ENCODE measurements at places on chromosomes 3 and 15. TPM values are rescaled to one million over a fixed set of nuclear protein-coding genes. Genes with fewer than 3 reads are reported as not detected.

Gene ADPRH
- 8.3 TPM for total RNA-seq

DNA sequence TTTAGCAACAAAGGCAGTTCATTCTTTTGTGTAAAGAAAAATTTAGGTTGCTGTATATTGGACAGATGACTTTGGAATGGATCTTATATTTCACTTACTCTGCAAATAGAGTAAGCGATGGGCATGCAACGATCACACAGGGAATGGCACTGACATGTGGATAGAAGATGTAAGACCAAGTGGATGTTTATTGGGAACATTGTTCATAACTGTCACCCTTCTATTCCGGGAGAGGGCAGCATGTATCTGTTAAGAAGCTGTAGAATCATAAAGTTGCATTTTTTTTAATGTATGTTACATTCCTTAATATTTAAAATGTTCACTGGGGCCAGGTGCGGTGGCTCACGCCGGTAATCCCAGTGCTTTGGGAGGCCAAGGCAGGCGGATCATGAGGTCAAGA lies 41.2 kb downstream of the HPS3 start:
- no peak for DNase-seq

DNA sequence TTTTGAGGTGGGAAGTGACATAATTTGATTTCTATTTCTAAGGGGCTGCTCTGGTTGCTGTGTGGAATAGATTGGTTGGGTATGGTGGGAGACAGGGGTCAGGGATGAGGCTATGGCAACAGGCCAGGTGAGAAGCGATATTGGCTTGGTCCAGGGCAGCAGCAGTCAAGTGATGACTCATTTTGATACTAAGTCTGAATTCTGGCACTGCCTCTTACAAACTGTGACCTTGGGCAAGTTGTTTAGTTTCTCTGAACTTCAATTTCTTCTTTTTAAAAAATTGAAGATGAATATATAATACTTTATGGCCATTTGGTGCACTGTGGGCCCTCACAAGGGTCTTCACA lies 40.4 kb upstream of the CLSTN2 start:
- no peak for DNase-seq

DNA sequence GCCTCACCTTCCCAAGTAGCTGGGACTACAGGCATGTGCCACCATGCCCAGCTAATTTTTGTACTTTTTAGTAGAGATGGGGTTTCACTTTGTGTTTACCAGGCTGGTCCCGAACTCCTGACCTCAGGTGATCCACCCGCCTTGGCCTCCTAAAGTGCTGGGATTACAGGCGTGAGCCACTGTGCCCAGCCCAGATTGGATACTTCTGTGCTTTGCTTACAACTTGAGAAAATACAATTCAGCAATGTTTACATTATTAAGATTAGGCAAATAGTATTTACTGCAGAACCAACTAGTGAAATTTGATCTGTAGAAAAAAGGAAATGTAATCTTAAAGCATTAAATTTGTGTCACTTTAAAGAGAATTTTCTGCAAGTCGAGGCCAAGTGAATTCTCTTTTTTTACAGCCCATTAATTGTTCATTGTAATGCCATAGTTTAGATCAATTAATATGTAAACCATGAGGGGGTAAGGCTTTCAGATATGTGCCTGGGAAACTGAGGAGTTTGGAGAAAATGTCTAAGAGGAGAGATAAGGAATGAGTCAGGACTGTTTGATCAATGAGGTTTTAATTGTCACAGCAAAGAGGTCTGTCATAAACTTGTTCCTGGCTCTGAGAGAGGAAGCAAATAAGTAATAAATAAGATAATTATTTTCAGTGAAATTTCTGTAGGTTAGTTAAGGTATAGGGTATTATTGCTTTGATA lies 15.3 kb downstream of the PYDC2 start:
- DNase-seq: no peak

Gene GOLGA6L7
- not detected for total RNA-seq

Gene ZNF502
- total RNA-seq: 3.6 TPM

Gene PIERCE2
- 1.1 TPM for total RNA-seq

Gene TEX55
- not detected for total RNA-seq

DNA sequence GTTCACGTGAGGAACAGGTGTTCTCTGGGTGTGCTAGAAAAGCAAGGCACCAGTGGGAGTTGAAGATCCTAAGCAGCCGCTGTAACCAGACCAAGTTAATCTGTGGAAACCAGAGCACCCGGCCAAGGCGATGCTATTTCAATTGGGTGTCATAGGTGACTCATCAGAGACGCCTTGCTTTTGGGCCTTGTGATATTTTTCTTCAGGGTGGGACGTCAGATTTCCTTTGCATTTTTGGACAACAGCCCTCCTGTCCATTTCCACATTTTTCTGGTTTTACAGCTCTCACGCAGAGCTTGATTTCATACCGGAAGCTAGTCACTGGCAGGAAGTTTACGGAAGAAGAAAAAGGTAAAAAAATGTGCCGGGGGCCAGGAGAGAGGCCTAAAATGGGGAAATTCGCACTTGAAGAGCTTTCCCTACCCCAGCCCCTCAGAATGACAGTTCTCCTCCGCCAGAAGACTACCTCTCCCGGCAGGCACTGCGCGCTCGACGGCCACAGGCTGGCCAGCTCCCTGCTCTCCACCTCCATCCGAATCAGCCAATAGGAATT lies 471 bp upstream of the KBTBD8 start:
- no peak for DNase-seq

GRCh38 chr3:22045882-22046281 lies 294.9 kb upstream of the ZNF385D start:
- no peak for DNase-seq

DNA sequence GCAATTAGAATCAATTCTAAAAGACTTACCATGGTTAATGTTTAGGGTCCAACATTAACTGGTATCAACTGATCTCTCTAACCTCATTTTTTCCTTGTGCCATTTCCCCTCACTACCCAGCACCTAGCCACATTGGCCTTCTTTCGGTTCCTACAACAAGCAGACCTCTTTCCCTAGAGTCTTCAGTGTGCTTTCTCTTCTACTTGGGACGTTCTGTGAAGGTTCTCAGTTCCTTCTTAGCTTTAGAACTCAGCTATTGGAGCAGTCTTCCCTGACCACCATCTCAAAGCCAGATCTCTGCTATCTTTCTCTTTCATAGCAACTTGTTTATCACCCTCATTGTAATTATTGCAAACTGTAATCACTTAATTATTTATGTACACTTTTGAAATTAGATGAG lies 31.5 kb upstream of the MINDY4B start:
- no peak for DNase-seq

Gene TMCO5A
- total RNA-seq: not detected

DNA sequence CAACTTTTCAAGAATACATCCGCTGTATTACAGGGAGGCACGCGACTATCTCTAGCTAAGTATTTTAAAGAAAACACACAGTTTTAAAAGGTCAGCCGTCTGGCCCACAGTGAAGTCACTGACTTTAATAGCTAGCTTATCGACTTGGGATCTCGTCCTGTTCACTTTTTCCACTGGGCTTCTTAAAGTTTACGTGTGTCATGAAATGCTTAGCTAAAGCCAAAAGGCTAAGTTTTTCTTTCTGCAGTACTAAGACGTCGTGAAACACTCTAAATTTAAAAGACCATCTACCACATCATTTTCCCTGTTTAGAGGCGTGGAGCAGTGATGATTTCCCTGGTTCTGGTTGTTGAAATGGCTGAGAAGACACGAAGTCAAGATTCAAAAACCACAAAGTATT lies 27.1 kb downstream of the LRIG1 start:
- peak; percentile 63 for DNase-seq

- no peak for DNase-seq
Measured at GRCh38 chr3:123483146-123483545, 34.3 kb upstream of the ADCY5 start.

DNA sequence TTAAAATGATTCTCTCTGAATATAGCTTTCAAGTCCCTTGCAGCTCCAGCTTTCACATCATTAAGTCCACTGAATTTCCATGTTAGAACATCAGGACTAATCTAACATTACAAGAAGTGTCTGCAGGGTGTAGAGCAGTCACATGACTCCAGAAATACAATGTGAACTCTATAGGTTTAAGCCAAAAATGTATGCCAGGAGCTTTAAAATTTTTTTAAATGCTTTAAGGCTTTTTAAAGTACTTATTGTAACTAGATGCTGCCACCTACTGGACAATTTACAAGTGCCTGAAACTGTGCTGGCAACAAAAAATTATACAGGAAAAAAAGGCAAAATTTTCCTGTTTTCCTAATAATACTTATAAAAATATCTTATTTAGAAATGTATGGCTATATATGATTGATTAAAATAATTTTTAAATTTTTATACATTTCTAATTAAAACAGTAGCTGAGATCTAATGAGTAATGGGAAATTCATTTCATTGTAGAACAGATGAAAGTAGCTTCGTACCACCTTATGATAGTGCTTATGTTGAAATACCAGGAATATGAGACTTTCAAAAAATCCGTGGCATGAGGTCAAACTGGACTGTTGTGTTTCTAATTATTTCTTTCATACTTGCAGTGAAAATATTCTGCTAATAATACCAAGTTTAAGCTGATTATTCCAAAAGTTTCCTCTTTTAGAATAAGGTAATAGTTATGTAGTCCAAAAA lies 25.7 kb downstream of the FSIP1 start:
- peak; percentile 39 for DNase-seq

DNA sequence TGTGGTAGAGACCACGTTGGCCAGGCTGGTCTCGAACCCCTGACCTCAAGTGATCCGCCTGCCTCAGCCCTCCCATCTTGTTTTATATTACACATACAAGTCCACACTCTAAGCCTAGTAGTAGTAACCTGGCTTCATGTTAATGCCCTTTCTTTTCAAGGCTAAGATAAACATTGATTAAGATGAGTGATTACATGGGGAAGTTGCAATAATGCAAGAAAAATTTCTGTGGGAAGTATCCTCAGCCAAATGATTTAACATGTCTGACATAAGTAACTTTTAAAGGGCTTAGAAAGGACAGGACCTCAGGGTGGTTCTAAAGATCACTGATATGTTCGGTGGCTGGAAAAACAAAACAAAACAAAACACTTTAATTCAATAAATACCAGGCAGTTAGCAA lies 72.1 kb downstream of the SFMBT1 start:
- no peak for DNase-seq

DNA sequence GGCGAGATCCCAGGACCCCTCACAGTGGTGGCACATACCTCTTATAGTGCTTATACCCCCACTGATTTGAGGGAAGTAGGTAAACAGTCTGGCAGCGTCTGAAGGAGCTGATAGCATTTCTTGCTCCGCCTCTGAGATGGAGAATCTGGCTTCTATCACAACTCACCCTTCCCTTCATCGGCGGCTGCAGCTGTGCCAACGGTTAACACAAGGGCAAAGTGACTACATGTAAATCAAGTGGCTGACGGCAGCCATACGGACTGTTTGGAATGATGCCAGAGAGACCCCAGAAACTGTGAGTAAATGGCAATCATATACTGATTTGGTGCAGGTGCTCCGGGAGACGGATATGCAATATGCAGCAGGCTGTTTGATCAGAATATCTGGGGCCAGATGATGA lies 66.8 kb upstream of the UNC13C start:
- DNase-seq: no peak

Gene NRG4
- not detected for total RNA-seq

DNA sequence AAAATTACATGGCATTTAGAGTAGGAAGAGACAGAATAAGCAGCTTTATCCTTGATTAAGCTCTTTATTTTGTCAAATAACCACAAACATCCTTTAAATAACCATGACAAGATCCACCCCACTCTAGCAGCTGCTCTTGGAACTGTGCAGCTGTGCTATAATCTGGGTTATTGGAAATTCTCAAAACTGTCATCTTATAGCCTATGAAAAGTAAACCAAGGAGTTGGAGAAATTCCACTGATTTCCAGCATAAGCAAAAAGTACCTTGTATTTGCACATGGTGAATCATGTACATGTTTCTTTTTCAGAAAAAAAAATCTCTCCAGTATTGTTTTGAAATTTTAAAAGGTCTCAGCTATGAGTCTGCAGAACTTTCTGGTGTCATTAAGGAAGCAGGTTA lies 88.8 kb upstream of the ABI3BP start:
- no peak for DNase-seq

GRCh38 chr3:186593862-186594261 lies 19.0 kb upstream of the AHSG start:
- no peak for DNase-seq

DNA sequence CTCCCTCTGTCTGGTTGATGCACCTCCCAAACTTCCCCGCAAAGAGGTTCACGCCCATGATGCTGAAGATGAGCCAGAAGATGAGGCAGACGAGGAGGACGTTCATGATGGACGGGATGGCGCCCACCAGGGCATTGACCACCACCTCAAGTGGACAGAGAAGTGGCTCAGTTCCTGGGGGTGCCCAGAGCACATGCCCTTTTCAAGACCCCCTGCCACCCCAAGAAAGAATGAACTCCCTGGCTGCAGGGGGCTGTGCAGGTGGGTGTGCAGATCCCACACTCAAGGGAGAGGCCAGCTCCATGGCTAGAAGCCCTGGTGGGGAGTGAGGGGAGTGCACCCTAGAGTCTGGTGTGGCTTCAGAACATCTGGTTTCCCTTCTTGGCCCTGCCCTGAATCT lies 64.1 kb downstream of the EXOG start:
- DNase-seq: no peak

- DNase-seq: no peak
Measured at GRCh38 chr3:28206479-28206878, 34.9 kb upstream of the CMC1 start.

Gene FBXL22
- total RNA-seq: 0.11 TPM

Gene VILL
- 8.1 TPM for total RNA-seq

Gene CCDC54
- not detected for total RNA-seq

Gene EHD4
- total RNA-seq: 190 TPM

- DNase-seq: peak; percentile 84
Measured at GRCh38 chr3:64685800-64686445, 1.9 kb downstream of the ADAMTS9 start.

- DNase-seq: peak; percentile 87
Measured at GRCh38 chr3:14143271-14144225, 18.7 kb downstream of the TMEM43 start.

DNA sequence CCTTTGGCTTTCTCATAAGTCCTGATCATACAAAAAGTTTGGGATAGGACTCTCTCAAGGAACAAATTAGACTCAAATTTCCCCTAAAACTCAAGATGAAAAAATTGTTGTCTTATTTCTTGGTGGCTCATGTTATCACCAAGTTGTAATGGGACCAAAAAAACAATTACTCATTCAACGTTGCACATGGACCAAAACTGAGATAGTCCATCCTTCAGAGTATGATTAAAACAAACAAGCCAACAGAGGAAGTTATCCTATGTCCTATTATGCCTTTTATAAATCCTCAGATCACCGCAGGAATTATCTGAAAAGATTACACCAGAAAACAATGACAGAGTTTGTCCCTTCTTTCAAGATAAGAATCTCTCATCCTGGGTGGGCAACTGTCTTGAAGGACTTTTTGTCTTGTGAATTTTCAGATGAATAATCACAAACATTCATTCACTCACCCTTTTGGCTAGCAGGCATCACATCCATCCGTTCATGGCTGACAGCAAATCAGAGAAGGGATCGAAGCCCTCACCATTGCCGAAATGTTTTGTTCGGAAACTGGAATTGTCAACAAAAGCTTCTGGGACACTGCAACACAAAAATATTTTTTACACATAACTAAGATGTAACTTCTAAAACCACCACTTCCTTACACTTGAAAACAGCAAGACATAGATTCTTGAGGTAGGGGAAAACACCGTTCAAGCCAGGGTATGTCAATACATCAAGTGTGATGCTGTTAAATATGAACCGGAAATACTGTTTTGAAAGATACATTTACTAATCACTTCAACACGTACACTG lies 90.4 kb downstream of the FOXP1 start:
- DNase-seq: no peak

Data from pulmonary artery endothelial cell (primary cell).